ENCODE measurements at places on chromosomes 16 and 17. TPM values are rescaled to one million over a fixed set of nuclear protein-coding genes. Genes with fewer than 3 reads are reported as not detected.

GRIN2A gene
- polyA plus RNA-seq = 0.13 TPM

GJD3 gene
- polyA plus RNA-seq = not detected

CD68 gene
- polyA plus RNA-seq = 111 TPM

CCR7 gene
- 0.13 TPM for polyA plus RNA-seq

CD300C gene
- polyA plus RNA-seq = 0.28 TPM

SCPEP1 gene
- polyA plus RNA-seq = 126 TPM

TBC1D3 gene
- not detected for polyA plus RNA-seq

KRT23 gene
- 0.50 TPM for polyA plus RNA-seq

NXN gene
- 20.4 TPM for polyA plus RNA-seq

NPW gene
- polyA plus RNA-seq = 0.56 TPM

SPATA32 gene
- polyA plus RNA-seq = not detected

SLC22A31 gene
- polyA plus RNA-seq = 2.9 TPM

KIF22 gene
- polyA plus RNA-seq = 10.6 TPM

CARD14 gene
- 0.38 TPM for polyA plus RNA-seq

C16orf92 gene
- polyA plus RNA-seq = not detected

NPIPA2 gene
- polyA plus RNA-seq = 3.0 TPM

ST6GALNAC1 gene
- polyA plus RNA-seq = 1.6 TPM

FNDC8 gene
- polyA plus RNA-seq = not detected

KRTAP1-1 gene
- not detected for polyA plus RNA-seq

IQCK gene
- 4.0 TPM for polyA plus RNA-seq

HOXB5 gene
- polyA plus RNA-seq = 3.6 TPM

ALDOC gene
- 30.4 TPM for polyA plus RNA-seq

TMEM100 gene
- polyA plus RNA-seq = 1.5 TPM

KCNAB3 gene
- polyA plus RNA-seq = 1.2 TPM

RAI1 gene
- polyA plus RNA-seq = 7.0 TPM

SOCS1 gene
- 1.5 TPM for polyA plus RNA-seq

STUB1 gene
- polyA plus RNA-seq = 126 TPM

ACSM2B gene
- not detected for polyA plus RNA-seq

NUPR1 gene
- 85.0 TPM for polyA plus RNA-seq

PER1 gene
- polyA plus RNA-seq = 246 TPM

RPRML gene
- polyA plus RNA-seq = not detected

GCGR gene
- not detected for polyA plus RNA-seq

KRTAP4-6 gene
- not detected for polyA plus RNA-seq

DYNC1LI2 gene
- polyA plus RNA-seq = 78.3 TPM

LDHD gene
- 5.6 TPM for polyA plus RNA-seq

GPR139 gene
- polyA plus RNA-seq = not detected

KCNH6 gene
- not detected for polyA plus RNA-seq

ARL5C gene
- not detected for polyA plus RNA-seq

FOXC2 gene
- polyA plus RNA-seq = 8.6 TPM

MYL11 gene
- 0.26 TPM for polyA plus RNA-seq

ALOX15B gene
- polyA plus RNA-seq = 0.26 TPM

KRTAP9-8 gene
- polyA plus RNA-seq = not detected

SMTNL2 gene
- polyA plus RNA-seq = not detected

GNGT2 gene
- polyA plus RNA-seq = 1.00 TPM

MIEF2 gene
- 2.4 TPM for polyA plus RNA-seq

HOXB1 gene
- polyA plus RNA-seq = 0.63 TPM

ZG16B gene
- not detected for polyA plus RNA-seq
